ENCODE measurements at places on chromosomes 3 and 15.

DNA sequence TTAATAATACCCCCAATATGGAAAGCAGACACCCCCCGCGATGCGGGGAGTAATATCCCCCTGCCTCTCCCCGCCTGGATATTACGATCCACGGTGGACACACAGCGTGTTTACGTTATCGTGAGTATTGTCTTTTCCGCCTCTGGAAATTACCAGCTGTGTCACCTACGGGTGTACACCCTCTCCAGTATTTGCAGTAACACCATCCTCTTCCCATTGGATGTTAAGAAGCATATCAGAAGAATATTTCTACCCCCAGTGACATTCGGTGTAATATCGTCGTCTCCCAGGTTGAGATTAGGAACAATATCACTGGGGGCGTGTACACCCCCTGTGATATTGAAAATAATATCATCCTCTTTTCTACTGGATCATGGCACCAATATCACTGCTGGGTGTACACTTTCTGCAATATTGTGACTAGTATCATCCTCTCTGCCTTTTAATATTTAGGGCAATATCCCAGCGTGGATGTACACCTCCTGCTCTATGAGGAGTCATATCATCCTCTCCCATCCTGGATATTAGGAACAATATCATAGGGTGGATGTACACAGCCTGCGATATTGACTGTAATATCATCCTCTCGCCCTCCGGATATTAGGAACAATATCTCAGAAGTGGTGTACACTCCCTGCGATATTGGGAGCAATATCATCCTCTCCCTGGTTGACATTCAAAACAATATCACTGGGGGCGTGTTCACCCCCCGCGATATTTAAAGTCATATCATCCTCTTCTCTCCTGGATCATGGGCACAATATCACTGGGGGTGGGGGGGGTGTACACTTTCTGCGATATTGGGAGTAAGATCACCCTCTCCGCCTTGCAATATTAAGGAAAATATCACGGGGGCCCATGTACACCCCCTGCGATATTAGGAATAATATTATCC is 20.3 kb upstream of the BMF start:
- DNase-seq: peak; percentile 45

DNA sequence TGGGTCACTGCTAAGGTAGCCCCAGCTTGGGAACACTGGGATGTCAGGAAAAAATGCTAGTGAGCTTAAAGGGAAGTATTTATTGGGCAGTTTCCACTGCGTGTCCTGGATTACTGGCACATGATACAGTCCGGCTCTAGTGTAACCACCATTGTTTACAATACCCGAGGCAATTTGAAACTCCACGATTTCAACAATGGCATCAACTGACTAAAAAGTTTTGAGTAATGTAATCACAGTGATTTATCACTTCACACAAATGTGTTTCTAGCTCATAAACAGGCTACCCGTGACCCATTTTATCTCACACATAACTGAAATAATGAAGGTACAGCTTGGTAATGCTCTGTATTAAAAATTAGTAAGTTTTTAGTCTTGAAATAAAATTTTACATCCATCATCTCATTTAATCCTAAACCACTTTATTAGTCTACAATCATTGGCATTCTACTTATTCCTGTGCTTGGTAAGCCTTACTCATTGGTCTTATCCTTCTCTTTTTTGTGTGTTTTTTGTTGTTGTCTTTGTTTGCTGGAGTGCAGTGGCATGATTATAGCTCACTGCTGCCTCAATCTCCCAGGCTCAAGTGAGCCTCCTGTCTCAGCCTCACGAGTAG is 7.6 kb downstream of the ZMAT3 start:
- DNase-seq: no peak

DNA sequence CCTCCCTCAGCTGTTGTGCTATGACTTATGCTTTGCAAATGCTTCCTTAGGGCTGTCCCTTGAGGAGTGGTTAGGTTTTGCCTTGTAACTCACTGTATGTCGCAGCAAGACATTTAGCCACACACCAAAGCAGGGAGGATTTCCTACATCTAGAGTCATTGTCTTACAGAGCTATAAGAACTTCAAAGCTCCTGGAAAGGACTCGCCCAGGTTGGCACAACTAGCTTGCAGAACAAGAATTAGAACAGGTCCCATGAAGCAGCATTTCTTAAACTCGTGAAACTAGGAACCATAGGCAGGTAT is 19.4 kb upstream of the ACAP2 start:
- no peak for DNase-seq

DNA sequence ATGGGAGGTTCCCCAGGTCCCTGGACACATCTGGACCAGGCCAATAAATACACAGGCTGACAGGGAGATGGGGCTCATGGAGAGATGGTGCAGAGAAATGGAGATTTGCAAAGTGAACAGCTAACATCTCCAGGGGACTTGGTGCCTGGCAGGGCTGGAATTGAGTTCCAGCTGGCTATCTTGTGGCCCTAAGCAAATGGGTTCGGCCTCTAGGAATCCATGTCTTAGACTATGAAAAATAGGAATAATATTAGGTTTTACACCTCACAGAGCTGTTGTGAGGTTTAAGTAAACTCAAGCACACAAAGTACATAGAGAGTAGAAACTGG is 82.9 kb upstream of the SPATA12 start:
- no peak for DNase-seq

GRCh38 chr3:107681396-107681795 is 158.6 kb downstream of the BBX start:
- no peak for DNase-seq

GRCh38 chr3:76624164-76624563 is 415.7 kb upstream of the ROBO2 start:
- no peak for DNase-seq

DNA sequence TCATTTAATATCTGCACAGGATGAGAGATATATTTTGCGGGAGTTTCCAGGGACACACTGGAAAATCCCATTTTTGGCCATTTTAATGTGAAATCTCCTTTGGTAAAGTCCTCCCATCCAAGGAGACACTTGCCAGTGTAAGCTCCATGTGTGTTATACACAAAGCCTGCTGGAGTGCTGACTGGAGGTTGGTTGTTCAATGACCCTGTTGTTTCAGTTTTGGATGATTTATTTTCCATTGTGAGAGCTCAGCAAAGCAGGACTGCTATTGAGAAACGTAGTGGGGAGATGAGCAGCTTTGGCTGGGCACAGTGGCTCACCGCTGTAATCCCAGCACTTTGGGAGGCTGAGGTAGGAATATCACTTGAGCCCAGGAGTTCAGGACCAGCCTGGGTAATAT is 127.7 kb downstream of the NUP210 start:
- no peak for DNase-seq

- no peak for DNase-seq
Measured at GRCh38 chr3:14768182-14768790, 50.5 kb upstream of the FGD5 start.

DNA sequence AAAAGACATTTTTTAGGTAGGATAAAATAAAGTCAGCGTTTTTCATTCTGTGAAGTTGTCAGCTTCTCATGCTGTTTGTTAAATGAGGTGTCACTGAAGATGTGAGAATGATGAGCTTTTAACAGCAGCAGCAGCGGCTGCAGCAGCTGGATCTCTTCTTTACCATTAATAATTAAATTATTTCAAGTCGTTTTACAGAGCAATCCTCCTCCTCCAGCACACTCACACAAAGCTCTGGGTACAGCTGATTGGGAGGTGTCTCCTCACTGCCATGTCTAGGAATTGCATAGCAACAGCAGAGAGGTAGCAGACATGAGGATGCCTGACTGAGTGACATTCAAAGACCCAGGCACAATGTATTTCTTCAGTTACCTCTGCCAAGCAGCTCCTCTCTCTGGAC is 46.7 kb upstream of the PLAAT1 start:
- DNase-seq: no peak

DNA sequence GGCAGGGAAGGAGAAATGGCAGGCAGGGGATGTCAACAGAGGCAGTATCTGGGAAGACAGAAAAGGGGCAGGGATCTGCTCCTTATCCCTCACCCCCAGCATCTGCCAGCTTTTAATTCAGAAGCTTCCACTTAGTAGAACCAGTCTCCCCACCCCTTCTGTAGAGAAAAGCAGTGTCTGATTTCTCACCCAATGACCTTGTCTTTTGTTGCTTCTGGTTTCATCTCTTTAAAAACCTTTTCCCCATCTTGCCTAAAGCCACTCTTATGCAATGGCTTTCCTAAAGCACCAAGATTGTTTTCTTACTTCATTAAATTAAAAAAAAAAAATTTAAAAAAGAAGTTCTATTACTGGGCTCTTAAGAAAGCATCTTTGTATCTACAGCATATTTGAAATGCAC is 27.8 kb downstream of the ARHGEF3 start:
- DNase-seq: no peak

GRCh38 chr15:88719654-88720053 is 80.8 kb downstream of the ISG20 start:
- DNase-seq: no peak

DNA sequence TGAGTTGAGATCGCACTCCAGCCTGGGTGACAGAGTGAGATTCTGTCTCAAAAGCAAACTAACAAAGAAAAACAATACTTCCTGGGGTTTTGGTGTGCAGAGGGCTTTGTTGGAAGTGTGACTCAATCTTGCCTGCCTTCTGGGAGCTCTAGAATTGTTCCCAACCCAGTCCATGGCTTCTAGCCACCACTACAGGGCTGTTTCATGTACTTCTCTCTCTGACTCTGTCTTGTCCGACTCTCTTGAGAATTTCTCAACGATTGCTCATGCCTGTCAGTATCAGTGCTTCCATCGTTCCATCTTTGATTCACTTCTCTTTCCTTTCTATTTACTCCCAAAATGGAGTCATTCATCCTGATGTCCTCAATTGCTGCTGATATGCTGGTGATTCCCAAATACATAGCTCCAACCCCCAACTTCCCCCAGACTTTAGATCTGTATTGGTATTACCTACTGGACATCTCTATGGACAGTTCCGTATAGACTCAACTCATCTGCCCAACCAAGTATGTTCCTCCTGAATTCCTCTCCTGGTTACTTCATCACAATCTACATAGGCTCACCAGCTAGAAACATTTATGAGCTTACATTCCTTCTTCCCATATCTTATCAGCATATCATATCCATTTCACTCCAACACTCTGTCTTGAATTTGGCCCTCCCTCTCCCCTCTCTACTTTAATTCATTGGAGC is 1.8 kb upstream of the AP2M1 start:
- no peak for DNase-seq

GRCh38 chr15:38853608-38854007 is 289.0 kb upstream of the RASGRP1 start:
- DNase-seq: no peak

- DNase-seq: no peak
Measured at GRCh38 chr3:48899273-48899672, 591 bp upstream of the SLC25A20 start.

DNA sequence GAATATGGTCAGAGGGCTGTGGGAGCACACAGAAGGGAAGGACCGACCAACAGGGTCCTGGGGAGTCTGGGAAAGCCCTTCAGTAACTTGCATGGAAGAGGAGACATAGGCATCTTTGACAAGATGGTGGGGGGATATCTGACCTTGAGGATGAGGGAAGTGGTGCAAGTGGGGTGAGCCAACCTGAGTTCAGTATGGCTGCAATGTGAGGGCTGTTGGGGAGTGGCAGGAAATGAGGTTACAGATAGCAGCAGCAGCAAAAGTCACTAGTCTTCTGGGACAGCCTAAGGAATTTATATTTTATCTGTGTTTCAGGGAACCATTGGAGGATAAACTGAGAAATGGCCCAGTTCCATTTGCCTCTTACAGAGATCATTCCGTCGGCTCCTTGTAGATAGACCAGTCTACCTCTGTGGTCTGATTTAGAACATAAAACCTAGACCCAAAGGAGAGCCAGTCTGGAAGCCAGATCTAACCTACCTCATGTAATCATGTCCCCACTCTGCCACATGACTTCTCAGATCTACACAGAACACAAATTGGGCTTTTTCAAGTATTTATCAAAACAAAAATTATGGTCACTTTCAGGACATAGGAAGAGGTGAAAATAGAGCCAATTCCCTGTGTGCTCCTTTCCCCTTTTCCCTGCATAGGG is 75.6 kb downstream of the ST6GAL1 start:
- DNase-seq: no peak

DNA sequence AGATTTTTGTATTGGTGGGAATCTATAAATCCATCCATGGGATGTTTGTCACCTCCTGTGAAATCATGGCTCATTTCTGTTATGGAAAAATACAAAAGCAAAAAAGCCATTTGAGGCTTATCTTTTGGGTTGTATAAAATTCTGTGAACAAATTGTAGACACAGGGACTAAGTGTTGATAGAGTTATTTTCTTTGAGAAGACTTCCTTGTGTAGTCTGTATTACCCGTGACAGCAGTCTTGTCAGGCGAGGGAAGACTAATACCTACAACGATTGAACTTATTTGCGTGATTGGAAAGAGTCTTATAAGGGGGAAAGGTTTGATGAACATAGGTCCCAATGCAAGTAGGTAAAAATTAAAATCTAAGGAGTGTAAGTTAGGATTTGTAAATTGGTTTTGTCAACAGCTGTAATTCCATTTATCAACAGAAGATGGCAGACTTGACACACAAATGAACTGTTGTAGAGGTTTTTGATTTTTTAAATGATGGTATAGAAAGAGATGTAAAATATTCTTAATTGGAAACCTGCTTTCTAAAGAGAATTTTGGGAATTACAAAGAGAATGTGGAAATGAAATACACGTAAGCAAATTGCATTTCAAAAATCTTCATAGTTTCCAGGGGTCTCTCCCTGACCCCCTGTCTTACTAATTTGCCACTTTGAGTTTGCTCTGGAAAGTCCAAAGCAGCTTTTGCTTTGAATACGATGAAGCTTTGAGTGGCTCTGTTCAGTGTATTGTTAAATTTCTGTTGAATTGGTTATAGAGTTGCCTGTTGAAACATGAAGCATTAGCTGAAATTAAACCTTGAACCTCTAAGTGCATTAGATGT is 33.2 kb downstream of the SLC25A26 start:
- DNase-seq: peak; percentile 23

DNA sequence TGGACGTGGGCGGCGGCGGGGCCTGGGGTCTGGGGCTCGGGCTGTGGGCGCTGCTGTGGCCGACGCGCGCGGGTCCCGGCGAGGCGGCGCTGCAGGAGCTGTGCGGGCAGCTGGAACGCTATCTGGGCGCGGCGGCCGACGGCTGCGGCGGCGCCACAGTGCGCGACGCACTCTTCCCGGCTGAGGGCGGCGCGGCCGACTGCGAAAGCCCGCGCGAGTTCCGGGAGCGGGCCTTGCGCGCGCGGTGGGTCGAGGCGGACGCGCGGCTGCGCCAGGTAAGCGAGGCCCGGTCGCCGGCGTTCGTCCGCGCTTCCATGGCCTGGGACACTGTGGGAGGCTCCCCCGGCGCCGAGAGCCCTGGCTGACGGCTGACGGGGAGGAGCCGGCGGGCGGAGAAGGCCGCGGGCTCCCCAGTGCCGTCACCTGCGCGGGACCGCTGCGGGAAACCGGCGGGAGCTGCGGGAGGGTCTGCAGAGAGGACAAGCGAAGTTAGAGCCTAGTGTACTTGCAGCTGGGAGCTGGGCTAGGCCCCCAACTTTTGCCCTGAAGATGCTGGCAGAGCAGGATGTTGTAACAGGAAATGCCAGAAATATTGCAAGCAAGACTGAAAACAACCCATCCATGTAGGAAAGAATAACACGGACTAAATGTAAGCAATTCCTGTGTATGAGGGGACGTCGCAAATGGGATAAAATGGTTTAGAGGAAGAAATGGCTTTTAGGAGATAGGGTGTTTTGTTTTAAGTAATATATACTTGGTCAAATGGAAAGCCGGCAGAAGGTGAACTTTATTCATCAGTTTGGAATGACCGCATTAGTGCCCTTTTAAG is 847 bp downstream of the WHAMM start:
- DNase-seq: peak; percentile 24

Measured in hematopoietic multipotent progenitor cell (in vitro differentiated cells).